ENCODE measurements at places on chromosomes 3 and 15. TPM values are rescaled to one million over a fixed set of nuclear protein-coding genes. Genes with fewer than 3 reads are reported as not detected.

- no peak for DNase-seq
Observed at GRCh38 chr3:44682182-44682896, 30.1 kb upstream of the ZNF502 start.

Gene SCG3
- total RNA-seq = 0.37 TPM

Gene IMPG2
- 0.54 TPM for total RNA-seq

- peak; percentile 60 for DNase-seq
Observed at GRCh38 chr3:69116897-69117296, 5.5 kb downstream of the LMOD3 start.

- DNase-seq = no peak
Observed at GRCh38 chr3:24454856-24455255, 39.8 kb downstream of the THRB start.

Gene RBPMS2
- 3.9 TPM for total RNA-seq

- DNase-seq = peak; percentile 15
Observed at GRCh38 chr3:116338713-116339112, 106.6 kb downstream of the LSAMP start.

Gene PLSCR5
- not detected for total RNA-seq

GRCh38 chr3:15332405-15333098 is at the start of gene SH3BP5:
TSS of gene SH3BP5 (minus strand) at chr3:15332586. CDS start at chr3:15332408, 178 bp downstream.
- peak; percentile 79 for DNase-seq

DNA sequence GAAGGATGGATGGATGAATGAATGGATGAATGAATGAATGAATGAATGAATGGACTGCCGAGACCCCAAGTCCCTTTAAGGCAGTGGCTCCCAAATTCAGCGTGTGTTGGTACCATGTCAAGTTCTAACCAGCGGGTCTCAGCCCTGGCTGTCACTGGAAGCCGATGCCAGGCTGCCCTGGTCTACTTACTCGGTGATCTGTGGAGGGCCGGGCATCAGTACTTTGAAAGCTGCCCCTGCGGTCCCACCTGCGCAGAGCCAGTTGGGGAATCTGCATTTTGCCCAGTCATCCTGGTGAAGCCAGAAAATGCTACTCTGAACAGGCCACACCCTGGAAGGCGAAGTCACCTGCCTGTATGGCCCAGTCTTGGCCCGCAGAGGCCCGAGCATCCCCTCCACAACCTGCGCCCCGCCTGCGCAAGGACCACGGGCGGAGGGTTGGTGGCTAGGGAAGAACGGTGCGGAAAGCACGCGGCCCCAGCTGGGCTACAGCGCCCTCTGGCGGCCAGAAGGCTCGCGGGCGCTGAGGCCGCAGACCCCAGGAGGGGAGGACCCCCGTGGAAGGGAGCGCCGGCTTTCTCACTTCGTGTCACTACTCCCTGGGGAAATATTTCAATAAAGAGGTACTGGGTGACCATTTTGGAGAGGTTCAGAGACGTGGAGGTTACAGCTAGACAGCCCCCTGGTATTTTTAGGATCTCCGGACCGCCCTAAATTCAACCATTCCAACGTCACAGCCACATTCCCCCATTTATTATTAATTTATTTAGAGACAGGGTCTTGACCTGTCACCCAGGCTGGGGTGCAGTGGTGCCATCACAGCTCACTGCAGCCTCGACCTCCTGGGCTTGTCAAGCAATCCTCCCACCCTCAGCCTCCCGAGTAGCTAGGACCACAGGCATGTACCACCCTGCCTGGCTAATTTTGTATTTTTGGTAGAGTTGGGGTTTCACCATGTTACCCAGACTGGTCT is 34.9 kb downstream of the PRKCD start:
- peak; percentile 52 for DNase-seq

GRCh38 chr3:17384567-17385296 is 357.7 kb downstream of the TBC1D5 start:
- no peak for DNase-seq

Gene BOC
- 21.9 TPM for total RNA-seq

GRCh38 chr15:78146425-78147154 is 2.6 kb upstream of the IDH3A start:
- no peak for DNase-seq

Gene PLA2G4E
- not detected for total RNA-seq

Gene XCR1
- 0.43 TPM for total RNA-seq

- DNase-seq = no peak
Observed at GRCh38 chr3:42802876-42803413, 1.3 kb downstream of the HIGD1A start.

- DNase-seq = no peak
Observed at GRCh38 chr15:29952225-29952624, 130.0 kb upstream of the TJP1 start.

DNA sequence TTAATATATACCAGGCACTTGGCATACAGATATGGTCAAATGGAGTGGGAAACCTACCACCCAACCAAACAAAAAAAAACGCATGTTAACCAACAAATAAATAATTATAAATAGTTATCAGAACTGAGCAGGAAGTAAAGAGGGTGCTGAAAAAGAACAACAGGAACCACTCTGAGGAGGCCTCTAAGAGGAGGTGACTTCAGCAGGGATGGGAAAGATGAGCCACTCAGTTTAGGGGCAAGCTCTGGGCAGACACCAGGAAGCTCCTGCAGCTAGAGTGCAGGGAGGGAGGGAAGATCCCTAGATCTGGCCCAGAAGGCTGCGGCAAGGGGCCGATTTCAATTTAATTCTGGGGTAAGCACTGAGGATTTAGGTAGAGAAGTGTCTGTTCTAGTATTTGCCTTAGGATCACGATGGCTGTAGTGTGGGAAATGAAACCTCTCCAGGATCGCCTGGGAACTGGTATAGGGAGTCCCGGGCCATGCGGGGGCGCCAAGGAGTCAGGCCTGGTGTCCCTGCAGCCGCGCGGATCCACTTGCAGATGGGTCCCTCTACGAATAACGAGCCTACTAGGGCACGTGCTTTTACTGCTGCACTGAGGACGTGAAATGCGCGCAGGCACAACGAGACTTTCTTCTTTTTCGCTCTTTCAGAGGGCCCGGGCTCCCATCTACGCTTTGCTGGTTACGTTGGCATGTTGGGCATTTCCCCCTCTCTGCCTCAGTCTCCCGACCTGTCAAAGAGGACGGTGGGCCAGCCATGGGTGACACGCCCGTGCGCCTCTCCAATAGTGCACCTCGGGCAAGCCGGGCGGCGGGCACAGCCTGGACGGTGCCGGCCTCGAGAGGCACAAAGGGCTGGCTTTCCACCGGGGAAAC is 1.5 kb upstream of the LIMD1 start:
- peak; percentile 91 for DNase-seq

Measured in lung (tissue), 17 donors.